ENCODE measurements at places on chromosomes 7 and 10.

- peak; percentile 79 for DNase-seq
Measured at GRCh38 chr7:139776486-139777132, 1.2 kb downstream of the HIPK2 start.

DNA sequence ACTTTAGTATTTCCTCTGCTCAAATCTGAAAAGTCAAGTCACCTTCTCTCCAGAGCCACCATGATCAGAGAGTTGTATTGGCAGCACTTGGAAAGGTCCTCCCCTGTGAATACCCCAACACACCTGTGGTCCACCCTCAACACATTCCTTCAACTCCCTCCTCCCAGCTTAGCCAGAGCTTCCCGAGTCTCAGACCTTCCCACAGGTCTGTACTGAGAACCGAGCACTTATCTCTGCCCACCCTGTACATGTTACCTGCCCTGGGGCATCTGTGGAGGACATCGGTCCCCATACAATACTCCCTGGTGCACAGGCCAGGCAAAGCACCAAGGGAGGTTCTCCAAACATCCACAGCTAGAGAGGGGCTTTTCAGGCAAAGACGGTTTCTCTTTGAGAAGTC is 30.6 kb downstream of the SORBS1 start:
- DNase-seq: no peak

GRCh38 chr7:36088966-36089365 is 64.1 kb upstream of the EEPD1 start:
- DNase-seq: no peak

GRCh38 chr7:128361411-128362379 is at the start of gene PRRT4:
TSS of gene PRRT4 (minus strand) at chr7:128361690.
- DNase-seq: peak; percentile 72

DNA sequence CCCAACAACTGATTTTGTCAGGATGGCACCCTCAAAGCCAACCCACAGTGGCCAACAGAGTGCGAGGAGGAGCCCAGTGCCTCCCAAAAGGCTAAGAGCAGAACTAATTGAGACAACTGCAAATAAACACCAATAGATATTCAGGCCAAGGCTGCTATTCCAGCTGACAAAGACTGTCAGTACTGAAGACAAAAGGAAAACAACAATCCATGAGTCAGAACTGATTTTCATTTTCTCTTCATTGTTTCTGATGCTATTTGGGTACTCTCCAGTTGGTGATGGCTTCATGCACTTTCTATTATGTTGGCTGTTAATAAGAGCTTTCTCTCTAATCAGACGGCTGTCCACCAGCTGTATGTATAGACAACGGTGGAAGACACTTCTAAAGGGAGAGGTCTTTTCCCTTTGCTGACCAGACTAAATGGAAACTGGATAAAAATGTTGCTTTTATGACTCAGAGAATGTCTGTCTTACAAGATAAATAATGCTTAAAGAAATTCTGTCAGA is 515.9 kb downstream of the PARD3 start:
- no peak for DNase-seq

All from DMS53 (cell line).